Activated T-cell treated with anti-CD3 and anti-CD28 coated beads, Interleukin-2, amount 50 U/mL, for 4 hours (primary cell): ENCODE measurements at places on chromosomes 7 and 10. TPM values are rescaled to one million over a fixed set of nuclear protein-coding genes. Genes with fewer than 3 reads are reported as not detected.

Gene HMX2
- not detected for total RNA-seq

Gene FEZF1
- total RNA-seq = not detected

Gene FAM180A
- total RNA-seq = not detected

Gene GOLGA7B
- total RNA-seq = 0.32 TPM

Gene SP4
- 10.5 TPM for total RNA-seq

Gene MYO1G
- total RNA-seq = 120 TPM

Gene SP8
- total RNA-seq = not detected

Gene DRGX
- not detected for total RNA-seq

Gene C1QL3
- total RNA-seq = not detected

DNA sequence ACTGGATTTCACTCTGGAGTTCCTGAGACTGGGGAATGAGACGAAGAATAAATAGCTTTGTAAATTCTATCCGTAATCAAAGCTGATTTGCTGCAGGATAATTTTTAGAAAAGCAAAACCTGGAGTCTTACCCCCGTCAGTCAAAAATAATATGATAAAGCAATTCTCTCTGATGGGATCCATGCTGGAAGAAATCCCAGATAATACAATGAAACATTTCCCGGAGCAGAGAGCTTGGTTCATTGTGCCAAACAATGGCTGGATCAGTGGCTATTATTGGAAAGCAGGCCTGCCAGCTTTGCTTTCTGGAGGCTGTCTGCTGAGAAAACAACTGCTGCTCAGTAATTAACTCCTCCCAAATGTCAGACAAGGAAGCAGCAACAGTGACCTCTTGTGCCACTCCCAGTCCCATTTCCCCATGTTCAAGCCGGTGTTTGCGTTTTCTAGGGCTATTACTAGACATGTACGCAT lies 609.4 kb upstream of the PCDH15 start:
- DNase-seq = no peak

DNA sequence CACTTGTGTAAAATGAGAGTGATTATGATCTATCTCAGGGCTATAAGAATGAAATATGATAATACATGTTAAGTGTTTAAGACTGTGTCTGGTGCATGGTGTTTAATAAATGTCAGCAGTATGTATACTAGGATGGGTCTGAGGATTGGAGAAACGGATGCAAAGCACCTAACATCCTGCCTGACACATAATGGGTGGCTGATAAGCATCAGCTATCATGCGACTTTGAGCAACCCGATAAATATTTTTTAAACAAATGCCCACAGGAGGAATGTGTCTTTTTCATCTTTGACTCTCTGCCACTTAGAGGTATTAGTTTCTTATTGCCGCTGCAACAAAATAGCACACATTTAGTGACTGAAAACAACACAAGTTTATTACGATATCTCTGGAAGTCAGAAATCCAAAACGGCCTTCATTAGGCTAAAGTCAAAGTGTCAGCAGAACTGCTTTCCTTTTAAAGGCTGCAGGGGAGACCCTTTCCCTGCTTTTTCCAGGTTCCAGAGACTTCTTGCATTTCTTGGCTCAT lies 93.2 kb upstream of the ARHGAP21 start:
- DNase-seq = no peak

DNA sequence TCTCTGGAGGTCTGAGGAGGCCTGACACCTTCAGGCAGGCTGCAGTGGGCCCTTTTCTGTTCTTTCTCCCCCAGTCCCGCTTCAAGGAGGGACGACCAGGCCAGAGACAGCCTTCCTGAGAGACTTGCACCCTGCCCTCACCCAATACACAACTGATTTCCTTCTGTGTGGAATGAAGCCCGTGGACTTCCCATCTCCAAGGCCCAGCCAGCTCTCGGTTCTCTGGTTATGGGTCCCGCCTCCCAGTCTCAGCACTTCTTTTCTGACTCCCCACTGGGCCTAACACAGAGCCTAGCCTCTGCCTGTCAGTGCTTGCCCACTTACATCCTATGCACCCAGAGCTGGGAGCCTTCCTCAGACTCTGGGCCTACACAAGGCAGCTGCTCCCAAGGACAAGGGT lies 24.1 kb upstream of the ADCYAP1R1 start:
- DNase-seq = no peak

GRCh38 chr10:78594559-78595268 lies 474.1 kb upstream of the ZMIZ1 start:
- DNase-seq = no peak

DNA sequence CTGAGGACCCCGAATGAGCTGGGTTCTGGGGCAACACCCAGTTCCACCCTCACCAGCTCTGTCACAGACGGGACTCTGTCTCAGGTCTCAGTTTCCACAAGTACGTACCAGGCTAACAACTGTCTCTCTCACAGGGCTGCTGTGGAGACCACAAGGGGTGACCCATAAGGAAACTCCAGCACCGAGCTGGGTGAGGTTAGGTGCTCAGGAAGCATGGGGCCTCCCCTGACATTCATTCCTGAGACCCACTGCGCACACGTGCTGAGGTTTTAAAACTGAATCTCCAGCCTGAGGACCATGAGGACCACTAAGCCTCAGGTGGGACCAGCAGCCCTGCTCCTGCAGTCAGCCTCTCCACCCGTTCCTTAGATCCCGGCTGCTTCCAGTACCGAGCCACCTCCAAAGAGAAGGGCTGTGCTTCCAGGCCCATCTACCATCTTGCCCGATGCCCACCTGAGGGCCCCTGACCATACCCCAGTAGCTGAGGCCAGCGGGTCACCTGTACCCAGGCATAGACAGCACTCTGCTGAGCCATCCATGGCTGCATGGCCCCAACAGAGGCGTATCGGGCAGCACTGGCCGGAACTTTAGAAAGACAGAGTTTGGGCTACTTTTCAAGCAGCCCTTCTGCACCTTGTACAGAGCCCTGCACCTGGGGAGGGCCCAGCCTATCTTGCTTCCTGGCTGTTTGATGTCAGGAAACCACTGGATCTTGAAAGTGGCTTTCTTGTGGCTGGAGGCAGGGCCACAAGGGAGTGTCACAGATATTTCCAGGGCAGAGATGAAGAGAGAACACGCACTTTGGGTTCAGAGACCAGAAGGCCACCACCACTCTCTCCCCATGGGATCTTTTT lies 18.7 kb downstream of the HSPA12A start:
- DNase-seq = no peak

DNA sequence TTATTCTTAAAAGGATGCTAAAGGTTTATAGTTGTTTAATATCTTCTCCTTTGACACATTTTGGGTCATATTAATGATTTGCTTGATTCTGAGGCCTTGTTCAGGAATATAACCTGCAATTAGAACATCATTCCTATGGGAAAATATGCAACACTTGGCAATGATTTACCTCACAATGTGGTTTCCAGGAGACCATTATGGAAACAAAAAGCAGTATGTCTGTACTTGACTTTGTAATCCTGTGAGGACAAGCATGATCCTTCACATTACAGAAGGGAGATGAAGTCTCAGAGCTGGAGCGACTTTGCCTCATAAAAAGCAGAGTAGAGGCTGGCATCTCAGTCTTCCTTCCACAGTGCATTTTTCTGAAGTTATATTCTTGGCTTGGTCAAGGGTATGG lies 57.0 kb upstream of the CDCA7L start:
- DNase-seq = no peak

- no peak for DNase-seq
Observed at GRCh38 chr10:99630433-99630832, 10.2 kb upstream of the SLC25A28 start.

- DNase-seq = no peak
Observed at GRCh38 chr10:61960396-61961120, 59.1 kb downstream of the ARID5B start.

GRCh38 chr7:83085299-83085698 lies 77.4 kb downstream of the PCLO start:
- DNase-seq = no peak

DNA sequence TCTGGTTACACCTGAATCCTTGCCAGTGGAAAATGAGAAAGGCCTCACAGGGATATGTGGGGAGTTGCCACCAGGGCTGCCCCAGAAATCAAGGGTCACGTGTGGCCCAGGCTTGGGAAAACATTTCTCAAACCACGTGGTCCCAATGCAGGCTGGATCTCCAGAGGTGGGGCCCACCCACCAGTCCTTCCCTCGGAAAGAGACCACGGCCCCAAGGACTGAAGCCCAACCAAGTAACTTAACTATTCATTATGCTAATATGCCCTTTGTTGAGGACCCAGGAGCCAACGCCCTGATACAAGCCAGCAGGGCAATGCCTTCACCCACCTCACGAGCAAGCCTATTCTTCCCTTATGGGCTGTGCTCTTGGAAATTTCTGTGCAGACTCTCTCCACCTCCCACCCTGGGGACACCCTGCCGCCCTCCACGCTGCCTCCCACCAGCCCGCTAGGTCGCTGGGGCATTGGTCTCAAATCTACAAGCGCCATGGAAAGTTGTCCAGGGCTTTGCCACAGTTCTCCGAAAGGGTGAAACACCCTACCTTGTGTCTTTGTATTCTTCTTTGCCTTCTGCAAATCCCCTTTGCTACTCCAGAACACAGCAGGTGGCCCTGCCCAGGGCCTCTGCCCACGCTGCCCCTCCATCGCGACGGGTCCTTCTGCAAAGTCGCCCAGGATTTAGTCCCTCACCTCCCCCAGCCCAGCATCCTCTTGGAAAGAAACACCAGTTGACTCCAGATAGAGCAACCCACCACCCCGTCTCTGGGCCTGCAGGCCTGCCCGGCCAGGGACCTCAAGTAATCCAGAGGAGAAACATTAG lies 8.8 kb downstream of the TNS3 start:
- no peak for DNase-seq

DNA sequence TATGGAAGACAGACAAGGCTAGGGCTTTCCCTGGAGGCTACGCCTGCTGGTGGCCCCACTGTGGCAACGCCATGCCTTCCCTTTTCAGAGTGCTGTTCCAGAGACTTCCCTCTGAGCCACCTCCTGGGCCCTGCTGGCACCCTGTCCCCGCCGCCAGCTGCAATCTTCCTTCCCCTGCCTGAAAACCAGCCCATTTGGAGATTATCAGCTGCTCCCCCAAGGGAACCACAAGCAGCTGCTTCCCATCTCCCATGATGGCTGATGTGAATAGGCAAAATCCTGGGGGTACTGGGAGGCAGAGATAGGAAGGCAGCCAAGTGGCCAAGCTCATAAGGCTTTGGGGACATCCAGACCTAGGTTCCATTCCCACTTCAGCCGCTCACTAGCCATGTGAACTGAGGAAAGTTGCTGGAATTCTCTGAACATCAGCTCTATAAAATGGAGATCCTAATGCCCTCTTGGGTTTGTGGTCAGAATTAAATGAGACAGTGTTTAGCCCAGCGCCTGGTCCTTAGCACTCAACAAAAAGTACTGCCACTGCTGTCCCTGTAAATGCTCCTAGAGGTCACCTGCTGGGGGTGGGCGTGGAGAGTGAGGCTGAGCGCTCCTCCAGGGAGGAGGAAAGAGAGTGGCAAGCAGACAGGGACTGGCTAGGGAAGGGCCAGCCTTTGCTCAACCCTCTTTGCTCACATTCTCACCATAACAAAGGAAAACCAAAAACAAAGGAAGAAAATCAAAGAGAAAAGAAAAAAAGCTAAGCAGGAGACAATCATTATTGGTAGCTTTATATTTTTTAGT lies 5.9 kb downstream of the TSPAN33 start:
- DNase-seq = no peak

GRCh38 chr10:122591736-122592135 lies 31.2 kb downstream of the DMBT1 start:
- no peak for DNase-seq

DNA sequence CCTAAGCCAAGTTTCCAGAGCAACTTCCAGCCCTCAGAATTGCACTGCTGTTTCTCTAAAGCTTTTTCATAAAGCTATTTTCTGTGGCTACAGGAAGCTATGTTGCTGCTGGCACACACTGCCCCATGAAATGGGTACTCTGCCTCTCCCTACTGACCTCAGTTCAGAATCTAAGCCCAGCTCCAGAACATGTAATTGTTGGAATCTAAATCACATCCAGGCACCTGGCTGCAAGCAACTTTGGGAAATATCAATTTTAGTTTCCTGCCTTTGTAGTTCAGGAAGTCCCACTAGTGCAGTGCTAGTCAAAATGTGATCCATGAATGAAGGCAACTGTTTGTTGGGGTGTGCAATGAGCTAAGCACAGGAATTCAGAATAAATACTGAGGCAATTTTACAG lies 226.2 kb downstream of the THSD7A start:
- DNase-seq = no peak

DNA sequence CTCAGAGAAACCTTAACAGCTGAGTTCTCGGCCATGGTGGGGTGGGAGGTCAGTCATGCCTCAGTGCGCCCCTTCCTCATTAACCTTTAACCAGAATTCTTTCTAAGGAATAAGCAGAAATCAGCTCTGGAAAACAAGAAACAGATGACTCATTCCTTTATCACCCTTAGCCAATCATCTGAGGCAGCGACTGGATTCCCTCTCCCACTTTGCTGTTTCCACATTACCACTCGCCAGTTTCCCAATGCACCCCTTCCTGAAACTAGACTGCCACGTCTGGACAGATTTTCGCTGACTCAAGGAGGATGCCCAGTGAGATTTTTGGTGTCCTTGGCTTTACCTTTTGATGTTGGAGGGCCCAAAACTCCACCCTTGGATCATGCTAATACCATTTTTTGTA lies 223.8 kb downstream of the PLXDC2 start:
- DNase-seq = no peak

DNA sequence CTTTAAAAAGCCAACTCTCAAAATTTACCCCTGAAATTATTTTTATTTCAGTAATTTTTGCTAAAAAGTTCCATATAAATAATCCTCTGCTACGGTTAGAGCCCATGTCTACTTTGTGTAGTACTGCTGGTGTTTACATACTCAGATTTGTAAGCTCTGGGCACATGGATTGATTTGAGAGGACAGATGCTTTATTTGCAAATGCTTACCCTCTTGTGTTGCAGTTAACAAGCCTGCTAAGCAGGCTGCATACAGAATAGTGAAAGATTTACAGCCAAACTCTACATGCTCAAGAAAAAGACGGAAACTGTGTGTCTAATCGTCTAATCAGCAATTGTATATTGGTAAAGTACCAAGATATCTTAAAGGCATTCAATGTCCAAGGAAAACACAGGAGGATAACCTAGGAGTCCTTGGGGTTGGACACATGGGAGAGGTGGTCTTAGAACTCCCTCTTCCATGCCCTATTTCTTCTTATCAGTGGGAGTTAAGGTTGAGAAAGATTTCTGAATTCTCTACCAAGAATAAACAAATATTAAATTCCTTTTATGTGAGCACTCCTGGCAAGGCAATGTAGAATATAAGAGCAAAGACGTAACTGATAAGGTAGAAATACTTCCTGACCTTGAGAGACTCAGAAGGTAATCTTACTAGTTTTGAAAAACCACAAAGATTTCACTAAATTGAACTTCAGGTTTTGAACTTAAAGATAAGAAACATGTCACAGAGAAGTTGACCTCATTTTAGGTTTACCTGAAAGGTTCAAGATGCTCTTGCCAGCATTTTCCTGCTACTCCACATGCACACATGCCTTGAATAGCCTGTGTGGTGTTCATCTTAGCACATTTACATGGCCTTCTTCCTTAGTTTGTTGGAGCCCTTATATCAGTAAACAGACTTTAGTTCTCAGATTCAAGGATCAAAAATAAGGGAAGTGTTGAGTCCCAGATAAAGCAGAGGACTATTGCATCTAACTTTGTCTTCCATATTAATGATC lies 1216.5 kb downstream of the SORCS3 start:
- no peak for DNase-seq

GRCh38 chr7:29609162-29610037 lies 45.8 kb downstream of the PRR15 start:
- no peak for DNase-seq
